ENCODE measurements at places on chromosomes 5 and 9. TPM values are rescaled to one million over a fixed set of nuclear protein-coding genes. Genes with fewer than 3 reads are reported as not detected.

The IFNA2 gene
- not detected for total RNA-seq

The GAPT gene
- not detected for total RNA-seq

The PCDHA9 gene
- total RNA-seq, result 2.0 TPM

DNA sequence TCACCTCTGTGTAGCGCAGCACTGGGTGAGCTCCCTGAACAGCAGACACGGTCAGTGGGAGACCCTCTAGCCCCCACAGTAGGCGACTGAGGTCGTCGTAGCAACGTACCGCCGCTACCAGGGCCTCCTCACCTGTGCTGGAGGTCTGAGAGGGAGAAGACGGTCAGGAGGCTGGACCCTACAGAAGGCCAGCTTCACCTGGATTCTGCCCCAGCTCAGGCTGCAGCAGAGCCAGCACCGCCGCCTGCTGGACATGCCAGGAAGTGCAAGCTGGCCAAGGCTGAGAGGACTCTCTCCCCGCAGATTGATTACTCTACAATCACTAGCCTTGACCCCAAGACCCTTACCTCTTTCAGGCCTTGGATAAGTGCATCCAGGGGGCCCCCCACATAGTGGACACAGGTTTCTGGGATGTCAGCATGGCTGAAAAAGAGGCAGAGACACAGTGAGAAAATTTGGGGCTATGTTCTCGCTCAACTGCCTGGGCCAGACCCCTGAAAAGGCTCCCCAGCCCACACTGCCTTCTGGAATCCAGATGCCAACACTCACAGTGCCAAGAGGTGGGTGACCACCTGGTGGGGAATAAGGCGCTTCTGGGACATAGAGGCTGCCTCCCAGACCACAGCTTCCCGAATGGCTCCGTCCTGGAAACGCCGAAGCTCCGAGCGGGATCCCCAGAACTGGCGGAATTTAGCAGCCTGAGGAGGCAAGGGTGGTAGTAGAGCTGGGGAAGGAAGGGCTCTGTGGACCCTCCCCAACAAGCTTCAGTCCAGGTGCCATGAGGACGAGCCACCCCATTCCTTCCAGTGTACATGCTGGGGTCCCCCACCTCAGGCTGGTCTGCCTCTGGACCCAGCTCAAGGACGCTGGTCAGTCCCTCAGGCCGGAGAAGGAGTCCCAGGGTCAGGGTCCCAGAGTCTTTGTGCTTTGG, 6.9 kb downstream of the NOL6 start:
- DNase-seq, result peak; percentile 75

GRCh38 chr5:40475561-40475960, 204.2 kb upstream of the PTGER4 start:
- DNase-seq, result no peak

- peak; percentile 18 for DNase-seq
Observed at GRCh38 chr5:123673107-123673506, 161.1 kb downstream of the CSNK1G3 start.

All from neural progenitor cell (in vitro differentiated cells).